ENCODE measurements at places on chromosomes 1 and 21. TPM values are rescaled to one million over a fixed set of nuclear protein-coding genes. Genes with fewer than 3 reads are reported as not detected.

- no peak for DNase-seq
Measured at GRCh38 chr1:214566158-214567104, 15.0 kb upstream of the PTPN14 start.

DNA sequence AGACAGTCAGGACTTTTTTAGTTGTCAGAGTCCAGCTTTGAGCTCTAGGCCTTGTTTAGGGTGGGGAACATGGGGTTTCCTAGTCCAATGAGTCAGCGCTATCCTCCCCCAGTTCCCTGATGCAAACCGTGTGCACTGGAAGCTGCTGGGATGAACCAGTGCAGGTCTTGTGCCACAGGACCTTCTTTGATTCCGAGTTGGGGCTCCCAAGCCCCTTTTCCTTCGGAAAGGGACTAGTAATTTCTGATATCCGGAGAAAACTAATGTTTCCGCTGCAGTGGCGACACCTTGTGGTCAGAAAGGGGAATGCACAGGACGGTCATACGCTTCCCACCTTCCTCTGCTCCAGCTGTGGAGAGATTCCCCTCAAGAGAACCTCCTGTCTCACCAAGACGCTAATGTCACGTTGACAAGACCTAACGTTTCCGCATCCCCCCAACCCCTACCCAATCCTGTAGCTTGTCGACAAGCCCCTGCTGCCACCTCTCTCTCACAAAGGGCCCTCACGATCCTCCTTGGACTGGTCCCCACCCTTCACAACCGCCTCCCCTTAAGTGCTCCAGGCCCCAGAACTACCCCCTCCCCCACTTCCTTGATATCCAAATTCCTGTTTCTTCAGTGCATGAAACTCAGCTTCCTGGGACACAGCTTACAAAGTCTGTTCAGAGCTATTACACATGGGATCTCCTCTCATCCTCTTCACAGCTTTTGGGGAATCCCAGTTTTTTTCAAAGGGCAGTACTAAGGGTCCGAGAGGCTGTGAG, 30.9 kb downstream of the GPA33 start:
- peak; percentile 68 for DNase-seq

- DNase-seq = no peak
Measured at GRCh38 chr21:39037807-39038405, 145.3 kb downstream of the PSMG1 start.

DNA sequence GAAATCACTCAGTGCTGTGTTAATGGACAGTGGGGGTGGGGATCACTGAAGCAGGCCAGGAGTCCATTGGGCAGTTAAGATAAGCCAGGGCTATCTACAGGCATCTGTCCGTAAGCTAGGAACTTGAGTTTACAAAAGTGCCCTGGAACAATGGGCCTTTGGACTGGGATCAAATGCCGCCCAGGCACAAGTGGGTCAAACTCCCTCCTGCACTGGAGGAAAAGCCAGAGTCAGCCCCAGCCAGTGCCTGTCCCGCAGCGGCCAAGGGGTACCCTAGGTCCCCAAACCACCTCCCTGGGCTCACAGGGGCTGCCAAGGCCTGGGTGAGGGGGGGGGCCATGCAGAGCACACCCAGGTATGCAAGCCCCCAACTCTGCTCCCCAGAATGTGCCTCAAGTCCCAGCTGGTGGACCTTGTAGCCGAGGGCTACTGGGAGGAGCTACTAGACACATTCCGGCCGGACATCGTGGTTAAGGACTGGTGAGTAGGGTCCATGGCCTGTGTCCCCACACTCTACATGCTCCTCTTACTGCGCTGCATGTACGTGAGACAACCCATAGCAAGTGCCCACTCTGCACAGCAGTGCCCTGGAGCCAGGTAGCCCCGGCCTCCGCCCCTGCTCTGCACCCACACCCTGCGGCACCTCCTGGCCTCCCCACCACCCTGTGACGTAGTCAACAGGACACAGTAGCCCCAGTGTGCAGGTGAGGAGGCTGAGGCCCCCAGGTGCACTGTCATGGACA, 7.7 kb downstream of the FBXO6 start:
- no peak for DNase-seq

CD1B gene
- total RNA-seq = not detected

NES gene
- under 0.01 TPM for total RNA-seq

GRCh38 chr21:32389337-32390015, 3.3 kb downstream of the URB1 start:
- DNase-seq = no peak

HPCAL4 gene
- 0.27 TPM for total RNA-seq
